ENCODE measurements at places on chromosomes 6 and 20. TPM values are rescaled to one million over a fixed set of nuclear protein-coding genes. Genes with fewer than 3 reads are reported as not detected.

DNA sequence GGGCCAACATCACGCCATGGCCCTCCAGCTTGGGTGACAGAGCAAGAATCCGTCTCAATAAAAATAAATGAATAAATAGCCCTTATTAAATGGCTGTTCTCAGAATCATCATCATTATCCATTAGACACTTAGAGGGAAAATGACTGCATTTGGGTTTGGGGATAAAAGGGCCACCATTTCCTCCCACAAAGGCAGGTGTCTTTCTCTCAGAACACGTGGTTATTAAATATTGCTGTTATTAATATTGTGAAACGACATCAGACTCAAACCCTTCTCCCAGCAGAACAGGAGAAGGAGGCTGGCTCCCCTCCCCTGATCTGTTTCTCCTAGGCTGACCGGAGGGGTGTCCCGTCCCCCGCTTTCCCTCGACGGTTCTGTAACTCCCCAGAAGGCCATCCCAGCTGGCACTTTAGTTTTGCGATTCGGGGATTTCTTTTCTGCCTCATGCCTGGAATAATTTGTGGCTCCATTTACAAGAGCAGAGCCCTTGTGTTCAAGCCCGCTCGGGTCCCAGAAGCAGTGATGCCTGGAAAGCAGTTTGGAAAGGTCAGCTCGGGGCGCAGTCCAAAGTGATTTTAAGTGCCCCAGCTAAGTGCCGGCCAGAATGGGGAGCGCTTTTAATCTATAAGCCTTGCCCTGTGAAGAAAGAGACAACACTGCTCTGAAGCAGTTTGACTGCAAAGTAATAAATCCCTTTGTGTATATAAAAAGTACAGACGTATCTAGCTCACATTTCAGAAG lies 41.9 kb downstream of the EYA2 start:
- DNase-seq, result no peak

DNA sequence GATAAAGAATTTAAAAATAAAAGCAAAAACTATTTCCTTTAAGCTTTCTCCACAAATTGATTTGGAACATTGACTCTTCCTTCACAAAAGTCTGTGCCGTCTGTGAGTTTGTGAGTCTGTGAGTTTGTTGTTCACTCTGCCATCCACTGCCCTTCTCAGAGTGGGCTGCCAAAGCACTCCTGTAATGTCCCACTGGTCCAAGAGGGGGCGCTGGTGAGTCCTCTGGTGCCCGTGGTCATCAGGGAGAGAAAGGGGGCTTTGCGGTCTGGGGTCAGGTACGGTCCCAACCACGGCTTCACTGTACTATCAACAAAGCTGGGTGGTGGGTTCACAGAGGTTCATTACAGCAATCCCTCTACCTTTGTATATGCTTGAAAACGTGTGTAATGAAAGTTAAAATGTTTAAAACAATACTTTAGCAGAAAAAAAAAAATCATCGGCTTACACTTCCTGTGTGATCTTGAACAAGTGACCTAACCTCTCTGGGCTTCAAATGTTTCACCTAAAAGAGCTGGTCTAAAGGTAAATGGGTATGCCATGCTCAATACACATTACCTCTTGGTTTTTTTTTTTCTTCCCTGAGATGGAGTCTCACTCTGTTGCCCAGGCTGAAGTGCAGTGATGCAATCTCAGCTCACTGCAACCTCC lies 5.6 kb upstream of the ANKRD60 start:
- no peak for DNase-seq

DNA sequence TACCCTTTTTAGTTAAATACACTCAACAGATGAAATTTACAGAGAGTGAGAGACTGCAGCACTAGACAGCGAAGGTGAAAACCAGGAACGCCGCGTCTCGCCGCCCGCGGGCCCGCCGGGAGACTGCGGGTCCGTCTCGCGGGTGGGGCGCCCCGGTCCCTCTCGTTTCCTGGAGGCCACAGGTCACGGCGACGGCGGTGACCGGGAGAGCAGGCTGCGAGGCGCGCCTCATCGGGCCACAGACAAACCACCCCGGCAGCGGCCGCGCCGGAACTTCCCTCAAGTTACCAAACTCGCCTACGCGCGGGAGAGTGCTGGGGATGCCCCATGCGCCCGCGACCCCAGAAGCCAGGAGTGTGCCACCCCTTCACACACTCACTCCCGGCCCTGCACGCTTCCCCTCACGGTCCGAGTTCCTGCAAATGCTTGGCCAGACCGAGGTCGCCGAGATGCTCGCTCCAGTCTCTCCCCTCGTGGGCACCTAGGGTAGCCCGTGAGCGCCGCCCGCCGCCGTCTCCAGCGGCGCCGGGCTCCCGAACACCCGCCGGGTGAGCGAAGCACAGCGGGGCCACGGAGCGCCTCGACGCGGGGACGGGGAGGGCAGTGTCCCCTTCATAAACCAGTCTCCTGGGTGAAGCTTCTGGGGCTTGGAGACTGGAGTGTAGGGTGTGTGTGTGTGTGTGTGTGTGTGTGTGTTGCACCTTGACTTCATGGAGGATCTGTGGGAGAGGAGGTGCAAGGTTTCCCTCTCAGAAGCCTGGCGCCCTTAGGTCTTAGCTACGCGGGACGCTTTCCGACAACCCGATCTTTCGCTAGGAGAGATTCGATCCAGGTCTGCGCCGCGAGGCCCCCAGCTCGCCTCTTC lies 1.4 kb downstream of the BACH2 start:
- DNase-seq, result no peak

- no peak for DNase-seq
Measured at GRCh38 chr6:114157848-114158247, 185.0 kb downstream of the HS3ST5 start.

DNA sequence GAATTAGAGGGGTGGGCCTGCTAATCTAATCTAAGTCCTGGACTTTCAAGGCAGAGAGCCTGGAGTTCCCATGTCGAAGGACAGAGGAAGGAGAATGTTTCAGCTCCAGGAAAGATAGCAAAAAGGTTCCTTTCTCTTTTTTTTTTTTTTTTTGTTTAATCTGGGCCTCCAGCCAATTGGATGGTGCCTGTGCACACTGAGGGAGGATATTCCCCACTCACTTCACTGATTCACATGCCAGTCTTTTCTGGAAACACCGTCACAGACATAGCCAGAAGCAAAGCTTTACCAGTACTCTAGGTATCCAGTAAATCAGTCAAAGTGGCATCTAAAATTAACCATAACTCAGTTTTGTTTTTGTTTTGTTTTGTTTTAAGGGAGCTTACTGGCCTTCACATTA lies 721.1 kb downstream of the TENT5A start:
- no peak for DNase-seq

DNA sequence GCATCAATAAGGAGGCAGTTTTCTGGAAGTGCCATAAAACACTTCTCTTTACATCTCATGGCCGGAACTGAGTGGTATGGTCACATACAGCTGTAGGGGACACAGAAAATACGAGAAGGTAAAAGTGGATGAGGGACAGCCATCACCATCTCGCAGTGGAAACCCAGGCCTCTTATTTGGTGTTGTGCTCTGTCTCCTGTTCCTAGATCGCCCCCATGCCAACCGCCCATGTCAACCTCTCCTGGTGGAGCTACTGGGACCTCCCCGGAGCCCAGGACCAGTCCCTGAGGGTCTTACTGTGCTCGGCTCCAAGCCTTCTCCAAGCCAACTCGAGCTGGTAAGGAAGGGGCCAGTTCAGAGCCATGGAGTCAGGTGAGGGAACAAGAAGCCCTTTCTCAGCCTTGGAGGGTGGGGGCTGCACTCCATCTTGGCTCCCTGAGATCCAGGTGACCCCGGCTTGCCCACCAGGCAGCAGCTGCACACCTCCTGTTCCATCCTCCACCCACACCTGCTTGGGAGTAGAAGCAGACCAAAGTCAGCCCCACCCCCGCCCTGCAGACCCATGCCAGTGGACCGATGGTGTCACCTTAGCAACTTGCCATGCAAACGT lies 149.0 kb upstream of the CST7 start:
- no peak for DNase-seq

GRCh38 chr6:92329208-92329847 lies 1090.0 kb downstream of the EPHA7 start:
- DNase-seq, result no peak

DNA sequence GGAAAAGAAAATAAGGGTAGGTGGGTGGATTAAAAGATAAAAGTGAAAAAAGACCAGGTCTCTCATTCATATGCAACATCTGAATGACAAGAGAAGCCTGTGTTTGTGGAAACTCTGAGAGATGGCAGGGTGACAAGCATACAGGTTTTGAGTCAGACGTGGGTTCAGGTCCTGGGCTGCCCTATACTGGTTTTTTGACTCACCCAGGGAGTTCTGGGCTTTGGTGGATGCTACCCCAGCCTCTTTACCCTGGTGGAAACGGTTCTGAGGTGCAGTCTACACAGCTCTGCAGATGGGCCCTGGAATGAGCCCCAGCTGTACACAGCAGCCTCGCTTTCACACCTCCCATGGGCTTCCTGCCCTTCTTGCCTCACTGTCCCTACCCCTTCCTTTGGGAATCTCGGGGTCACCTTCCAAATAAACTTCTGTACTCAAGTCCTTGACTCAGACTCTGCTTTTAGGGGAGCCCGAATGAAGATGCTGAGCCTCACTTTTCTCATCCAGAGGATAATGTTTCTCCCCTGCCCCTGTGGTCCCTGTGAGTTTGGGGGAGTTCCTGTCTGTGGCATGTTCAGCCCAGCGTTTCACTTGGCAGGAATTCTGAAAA lies 77.7 kb upstream of the CLDN20 start:
- DNase-seq, result no peak

DNA sequence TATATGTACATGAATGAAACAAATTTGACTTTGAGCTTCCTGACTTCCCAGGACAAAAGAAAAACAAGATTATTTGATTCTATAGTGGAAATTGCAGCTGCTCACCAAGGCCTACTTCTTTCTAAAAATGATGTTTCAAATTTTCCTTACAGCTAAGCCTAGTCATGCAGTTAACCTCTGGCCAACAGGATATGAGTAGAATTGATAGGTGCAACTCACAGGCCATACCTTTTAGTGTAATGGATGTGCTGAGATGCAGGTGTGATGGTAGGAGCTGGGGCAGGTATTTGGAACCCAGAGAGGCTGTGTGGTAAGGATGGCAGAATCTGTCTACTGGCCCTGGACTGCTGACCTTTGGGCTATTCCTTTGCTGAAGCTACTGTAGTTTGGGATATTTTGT lies 230.9 kb upstream of the PREP start:
- no peak for DNase-seq

DNA sequence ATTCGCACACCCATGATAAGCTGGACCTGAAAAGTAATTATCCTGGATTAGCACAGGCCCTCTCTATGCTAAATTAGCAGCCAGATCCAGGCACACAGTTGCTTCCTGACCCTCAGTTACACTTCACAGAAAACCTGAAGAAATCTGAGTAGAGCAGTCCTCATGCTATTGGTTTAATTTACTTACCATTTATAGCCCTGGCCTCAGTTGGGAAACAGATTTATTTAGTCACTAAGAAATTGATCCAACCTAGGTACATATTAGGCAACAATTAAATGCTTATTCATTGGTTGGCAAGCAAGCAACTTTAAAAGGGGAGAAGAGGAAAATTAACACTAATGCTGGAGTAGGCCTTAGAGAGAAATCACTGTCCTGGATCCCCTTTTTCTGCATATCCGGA lies 15.6 kb upstream of the EYA4 start:
- DNase-seq, result no peak

DNA sequence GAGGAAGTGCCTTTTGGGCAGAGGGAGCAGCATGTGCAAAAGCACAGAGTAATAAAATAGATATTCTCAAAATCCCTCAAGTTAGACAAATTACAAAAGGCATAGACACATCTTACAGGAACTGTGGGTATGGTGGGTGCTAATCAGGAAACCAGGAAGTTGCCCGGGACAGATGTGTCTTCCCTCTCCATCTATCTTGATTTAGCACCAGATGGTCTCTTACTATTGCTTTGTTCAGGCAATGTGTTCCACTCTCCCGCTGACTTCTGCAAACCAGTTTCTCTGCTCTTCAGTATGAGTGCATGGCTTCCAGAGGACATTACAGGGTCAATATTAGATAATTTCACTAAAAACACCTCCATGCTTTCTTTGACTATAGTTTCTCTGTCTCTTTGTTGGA lies 13.2 kb downstream of the CITED2 start:
- DNase-seq, result no peak

GRCh38 chr6:64090352-64090751 lies 454.8 kb downstream of the PHF3 start:
- DNase-seq, result no peak

DNA sequence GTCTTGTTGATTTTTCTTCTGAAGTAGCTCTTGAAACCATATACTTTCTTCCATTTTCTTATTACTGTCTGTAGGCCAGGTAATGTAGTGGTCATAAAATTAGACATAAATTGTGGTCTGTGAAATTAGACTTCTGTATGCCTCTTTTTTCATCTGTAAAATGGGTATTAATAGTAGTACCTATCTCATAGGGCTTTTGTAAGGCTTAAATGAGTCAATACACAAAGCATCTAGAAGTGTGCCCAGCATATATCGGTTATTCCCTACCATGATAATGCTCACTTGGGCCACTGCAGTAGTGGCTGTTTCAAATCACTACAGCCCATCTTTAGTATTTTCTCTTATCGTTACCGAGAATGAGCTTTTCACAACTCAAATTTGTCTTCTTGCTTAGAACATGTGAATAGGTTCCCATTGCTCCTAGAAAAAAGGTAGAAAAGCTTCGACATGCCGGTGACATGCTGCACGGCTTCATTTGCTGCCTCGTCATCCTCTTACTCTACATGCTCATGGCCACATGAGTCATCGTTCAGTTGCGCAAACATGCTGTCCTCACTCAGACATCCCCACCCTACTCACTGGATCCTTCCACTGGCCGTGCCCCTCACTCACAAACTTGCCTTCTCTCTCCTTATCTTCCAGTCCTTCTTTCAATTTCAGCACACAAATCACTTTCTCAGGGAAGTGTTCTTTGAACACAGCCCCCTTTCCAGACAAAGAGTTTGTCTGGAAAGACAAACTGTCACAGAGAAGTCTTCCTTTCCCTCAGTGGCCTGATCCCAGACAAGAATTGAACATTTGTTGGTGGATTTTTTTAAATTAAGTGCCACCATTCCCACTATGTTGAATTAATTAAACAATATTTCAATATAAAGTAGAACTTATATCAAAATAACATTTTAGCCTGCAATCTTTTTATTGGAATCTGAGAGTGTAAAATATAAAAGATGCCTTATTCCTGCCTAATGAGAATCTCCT lies 32.2 kb upstream of the ERVFRD-1 start:
- peak; percentile 90 for DNase-seq

The GSTA2 gene
- not detected for total RNA-seq

The CDH26 gene
- total RNA-seq, result 0.22 TPM

The RSPH9 gene
- total RNA-seq, result 0.61 TPM

The CD24 gene
- total RNA-seq, result 305 TPM

The CSE1L gene
- 193 TPM for total RNA-seq
